ENCODE measurements at places on chromosomes 1 and 21.

DNA sequence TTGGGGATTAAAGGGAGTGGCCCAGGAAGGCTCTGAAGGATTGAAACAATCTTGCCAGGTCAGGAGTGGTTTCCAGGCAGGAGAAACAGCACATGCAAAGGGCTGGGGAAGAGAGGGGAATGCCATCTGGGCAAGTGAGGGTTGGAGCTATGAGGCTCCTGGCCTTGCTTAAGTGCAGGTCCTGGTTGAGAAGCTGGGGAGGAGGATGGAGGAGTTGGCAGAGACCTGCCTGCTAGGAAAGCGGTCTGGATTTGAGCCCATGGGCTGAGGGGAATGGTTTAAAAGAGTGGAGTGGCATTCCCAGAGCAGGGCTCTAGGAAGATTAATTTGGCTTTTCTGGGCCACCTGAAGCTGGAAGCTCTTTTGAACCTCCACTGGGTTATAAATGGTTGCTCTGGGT lies 9.2 kb downstream of the IGSF21 start:
- DNase-seq, result no peak

GRCh38 chr1:109531826-109532364 lies 7.8 kb upstream of the GPR61 start:
- no peak for DNase-seq

- no peak for DNase-seq
Measured at GRCh38 chr1:37151789-37152188, 117.5 kb upstream of the GRIK3 start.

GRCh38 chr1:171611306-171611705 lies 10.7 kb upstream of the MYOCOS start:
- no peak for DNase-seq

GRCh38 chr21:36981049-36981391 lies 14.6 kb upstream of the HLCS start:
- DNase-seq, result no peak

- no peak for DNase-seq
Measured at GRCh38 chr1:145795257-145795881, 28.5 kb downstream of the RNF115 start.

GRCh38 chr1:111981090-111981489 lies 8.4 kb downstream of the KCND3 start:
- DNase-seq, result no peak

DNA sequence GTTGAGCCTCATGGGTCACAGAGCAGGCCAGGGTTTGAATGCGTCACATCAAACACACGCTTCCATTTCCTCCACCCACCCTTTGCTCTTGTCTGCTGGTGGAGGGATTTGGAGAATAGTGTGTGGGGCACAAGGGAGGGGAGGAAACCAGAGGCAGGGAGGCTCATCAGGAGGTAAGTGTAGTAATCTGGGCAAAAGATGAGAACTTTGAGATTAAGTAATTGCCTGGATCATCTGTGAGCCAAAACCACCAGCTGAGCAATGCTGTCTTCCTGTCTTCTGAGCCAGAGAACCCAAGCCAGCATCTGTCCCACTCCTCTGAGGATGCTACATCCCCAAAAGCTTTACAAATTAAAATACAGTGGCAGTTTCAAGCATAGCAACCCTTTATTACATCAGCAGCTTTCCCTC lies 45.2 kb downstream of the C8B start:
- no peak for DNase-seq

Data from activated naive CD4-positive, alpha-beta T cell treated with anti-CD3 and anti-CD28 coated beads, Interleukin-2, amount 50 U/mL, for 72 hours (primary cell).